Stimulated activated CD8-positive, alpha-beta memory T cell treated with anti-CD3 and anti-CD28 coated beads, Interleukin-7, amount 100 ng/mL, for 4 hours (primary cell): ENCODE measurements at places on chromosomes 16 and 17.

DNA sequence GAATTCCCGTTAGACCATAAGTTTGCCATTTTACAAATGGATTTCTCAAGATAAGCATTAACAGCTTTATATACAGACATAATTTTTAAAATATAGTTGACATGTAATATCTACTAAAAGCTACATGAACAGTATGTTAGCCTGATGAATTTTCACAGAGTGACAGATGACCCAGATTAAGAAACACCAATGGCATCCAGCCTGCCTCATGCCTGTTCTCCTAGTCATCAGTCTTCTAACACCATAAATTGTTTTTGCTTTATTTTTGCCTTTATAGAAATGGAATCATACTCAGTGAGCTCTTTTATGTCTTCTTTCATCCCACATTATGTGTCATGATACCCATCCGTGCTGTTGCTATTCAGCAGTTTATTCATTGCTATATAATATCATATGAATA is 80.0 kb downstream of the ATF7IP2 start:
- no peak for DNase-seq

GRCh38 chr17:9522074-9522473 is 53.5 kb downstream of the STX8 start:
- DNase-seq: no peak

DNA sequence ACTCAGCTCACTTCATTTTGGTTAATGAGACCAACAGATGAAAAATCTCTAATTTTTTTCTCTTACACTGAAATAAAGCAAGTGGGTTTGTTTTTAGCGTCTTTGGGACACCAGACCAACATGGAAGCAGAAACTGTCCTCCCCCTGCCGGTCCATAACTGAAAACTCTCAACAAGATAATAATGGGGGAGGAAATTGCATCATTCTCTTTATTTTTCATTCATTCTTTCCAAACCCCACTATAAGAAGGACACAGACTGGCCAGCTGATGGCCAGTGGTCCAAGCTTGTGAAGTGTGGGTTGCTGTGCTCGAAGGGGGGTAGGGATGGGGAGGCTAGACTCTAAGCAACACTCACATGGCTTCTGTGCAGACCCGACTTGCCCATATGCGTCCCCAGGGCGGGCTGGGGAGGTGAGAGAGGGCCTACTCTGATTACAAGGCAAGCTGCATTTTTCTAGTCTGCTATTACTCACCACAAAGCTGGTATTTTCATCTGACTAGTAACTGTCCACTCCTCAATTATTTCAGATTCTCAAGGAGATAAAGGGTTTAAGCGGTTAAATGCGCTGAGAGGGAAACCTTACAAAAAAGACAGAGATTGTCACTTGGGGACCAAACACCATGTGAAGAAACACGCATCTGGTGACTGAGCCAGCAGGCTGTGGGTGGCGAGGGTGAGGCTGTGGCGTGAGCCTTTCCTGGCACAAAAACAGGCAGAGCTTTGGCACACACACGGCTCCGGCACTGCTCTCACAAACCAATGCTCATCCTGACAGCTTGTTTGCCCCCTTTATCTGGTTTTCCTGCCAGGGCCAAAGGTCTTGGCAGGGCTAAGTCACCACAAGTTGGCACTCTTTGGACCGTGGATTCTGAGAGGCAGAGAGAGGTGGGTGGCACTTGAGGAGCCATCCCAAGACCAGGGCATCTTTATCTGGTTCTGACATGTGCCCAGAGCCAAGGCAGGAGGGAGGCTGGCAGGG is 38.2 kb downstream of the MARF1 start:
- no peak for DNase-seq

GRCh38 chr16:23690771-23691482 is 12.2 kb downstream of the PLK1 start:
- no peak for DNase-seq

DNA sequence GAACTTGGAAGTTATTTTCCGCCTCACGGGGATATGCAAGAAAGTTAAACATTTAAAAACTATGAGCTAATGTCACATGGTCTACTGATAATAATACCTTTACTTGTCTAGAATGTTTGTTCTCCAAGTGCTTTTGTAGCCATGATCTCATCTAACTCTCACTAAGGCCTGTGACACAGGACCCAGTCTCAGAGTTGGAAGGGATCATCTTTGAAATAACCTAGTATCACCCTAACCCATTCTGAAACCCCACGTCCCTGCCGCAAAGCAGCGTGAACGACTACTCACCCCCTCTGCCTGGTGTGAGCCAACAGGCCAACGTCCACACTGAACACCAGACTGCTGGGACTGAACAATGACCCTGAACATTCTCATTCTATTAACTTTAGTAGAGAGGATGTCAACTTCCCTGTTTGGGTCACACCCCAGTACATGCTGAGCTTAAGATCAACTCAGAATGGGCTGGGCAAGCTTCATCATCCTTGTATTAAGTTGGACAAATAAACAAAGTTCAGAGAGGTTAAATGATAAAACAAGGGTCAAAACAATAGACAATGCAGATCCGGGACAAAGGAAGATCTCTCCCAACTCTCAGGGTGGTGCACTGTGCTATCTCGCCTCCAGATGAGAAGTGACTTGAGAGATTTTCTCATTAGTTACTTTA is 54.8 kb upstream of the BCAR1 start:
- DNase-seq: no peak

DNA sequence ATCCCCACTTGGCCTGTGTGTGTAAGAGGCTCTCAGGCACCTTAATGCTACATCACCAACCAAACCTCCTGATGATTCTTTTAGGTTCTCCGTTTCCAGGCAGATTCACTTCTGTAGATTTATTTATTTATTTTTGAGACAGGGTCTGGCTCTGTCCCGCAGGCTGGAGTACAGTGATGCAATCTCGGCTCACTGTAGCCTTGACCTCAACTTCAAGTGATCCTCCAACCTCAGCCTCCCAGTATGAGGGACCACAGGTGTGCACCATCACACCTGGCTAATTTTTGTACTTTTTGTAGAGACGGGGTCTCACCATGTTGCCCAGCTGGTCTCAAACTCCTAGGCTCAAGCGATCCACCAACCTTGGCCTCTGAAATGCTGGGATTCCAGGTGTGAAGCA is 12.7 kb upstream of the MEOX1 start:
- no peak for DNase-seq

DNA sequence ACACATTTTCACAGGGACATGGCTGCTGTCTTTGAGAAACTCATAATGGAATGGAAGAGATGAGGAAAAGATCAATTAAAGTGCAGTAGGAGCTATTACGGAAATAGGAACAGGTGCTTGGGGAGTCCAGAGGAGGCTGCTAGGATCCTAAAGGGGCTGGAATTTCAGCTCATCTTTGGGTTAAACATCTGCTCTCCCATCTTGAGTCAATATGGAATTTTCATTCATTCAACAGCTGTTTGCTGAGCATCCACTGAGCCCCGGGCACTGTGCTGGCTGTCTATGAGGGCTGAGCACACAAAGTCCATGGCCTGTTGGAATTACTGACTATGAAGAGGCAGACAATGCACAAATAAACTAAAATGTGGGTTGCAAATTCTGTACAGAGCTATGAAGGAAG is 47.9 kb downstream of the ASIC2 start:
- no peak for DNase-seq

GRCh38 chr16:47037396-47037745 is 63.9 kb upstream of the DNAJA2 start:
- peak; percentile 6 for DNase-seq

DNA sequence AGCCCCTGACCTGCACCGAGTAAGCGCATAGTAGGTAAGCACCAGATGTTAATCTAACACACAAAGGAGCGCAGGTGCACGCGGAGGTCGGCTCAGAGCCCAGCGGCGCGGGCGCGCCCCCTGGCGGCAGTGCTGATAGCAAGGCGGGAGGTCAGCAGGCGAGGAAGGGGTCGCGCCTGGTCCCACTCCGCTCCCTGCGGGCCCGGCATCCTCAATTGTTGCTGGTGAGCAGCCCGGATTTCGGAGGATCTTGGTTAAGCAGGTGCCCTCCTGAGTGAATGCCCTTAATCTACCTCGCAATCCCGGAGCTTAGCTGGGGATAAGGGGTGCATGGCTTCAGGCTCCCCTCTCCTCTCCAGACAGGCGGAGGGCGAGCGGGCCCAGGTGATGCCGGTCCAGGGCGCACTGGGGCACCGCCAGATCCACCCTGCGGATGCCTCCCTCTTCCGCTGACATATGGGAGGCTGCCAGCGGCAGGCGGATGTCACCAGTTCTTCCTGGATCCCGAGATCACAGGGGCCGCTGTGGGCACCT is 4.0 kb upstream of the WNT3 start:
- DNase-seq: no peak

GRCh38 chr17:28342313-28342712 is 6.8 kb downstream of the TNFAIP1 start:
- no peak for DNase-seq

DNA sequence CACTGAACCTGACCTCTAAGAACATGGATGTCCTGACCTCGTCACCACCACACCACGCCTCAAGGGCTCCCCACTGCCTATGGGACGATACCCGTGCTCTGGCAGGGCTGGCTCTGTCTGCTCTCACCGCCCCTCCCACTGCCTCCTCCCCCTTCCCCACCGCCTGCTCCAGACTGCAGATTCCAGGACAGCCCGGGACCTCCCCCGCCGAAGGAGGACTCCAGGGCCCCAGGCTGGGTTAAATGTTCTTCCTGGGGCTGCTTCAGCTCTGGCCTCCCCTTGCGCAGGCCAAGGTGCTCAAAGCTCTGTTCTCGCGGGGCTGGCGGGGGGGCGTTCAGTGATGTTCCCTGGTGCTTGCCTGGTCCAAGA is 3.1 kb downstream of the NPW start:
- no peak for DNase-seq

- DNase-seq: no peak
These were observed 3.4 kb downstream of the TRAF4 start for GRCh38 chr17:28747051-28747691.

- peak; percentile 62 for DNase-seq
These were observed 18.4 kb downstream of the LDHD start for GRCh38 chr16:75097941-75098901.

DNA sequence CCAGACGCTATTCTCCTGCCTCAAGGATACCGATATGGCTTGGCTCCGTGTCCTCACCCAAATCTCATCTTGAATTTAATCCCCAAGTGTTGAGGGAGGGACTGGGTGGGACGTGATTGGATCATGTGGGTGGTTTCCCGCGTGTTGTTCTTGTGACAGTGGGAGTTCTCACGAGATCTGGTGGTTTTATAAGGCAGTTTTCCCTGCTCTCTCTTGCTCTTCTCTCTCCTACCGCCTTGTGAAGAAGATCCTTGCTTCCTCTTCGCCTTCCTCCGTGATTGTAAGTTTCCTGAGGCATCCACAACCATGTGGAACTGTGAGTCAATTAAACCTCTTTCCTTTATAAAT is 43.9 kb upstream of the ZCCHC14 start:
- no peak for DNase-seq

DNA sequence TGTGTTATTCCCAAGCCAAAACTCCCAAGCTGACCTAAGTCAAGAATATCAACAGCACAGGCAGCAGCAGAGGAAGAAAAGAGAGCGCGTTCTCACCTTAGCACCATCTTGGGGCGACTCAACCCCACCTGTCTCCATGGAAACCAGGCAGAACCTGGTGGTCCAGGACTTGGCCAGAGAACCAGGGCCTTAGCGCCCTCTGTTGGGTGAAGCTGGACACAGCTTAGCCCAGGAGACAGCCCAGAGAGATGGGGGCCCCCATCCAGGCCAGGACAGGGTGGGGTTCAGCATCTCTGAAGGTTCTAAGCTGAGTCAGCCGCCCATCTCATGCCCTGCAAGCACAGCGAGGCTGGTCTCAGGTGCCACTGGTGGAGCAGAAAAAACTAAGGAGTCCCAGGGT is 60.1 kb upstream of the TMEM132E start:
- DNase-seq: no peak

GRCh38 chr17:43349142-43349541 is 49.7 kb upstream of the ARL4D start:
- no peak for DNase-seq

DNA sequence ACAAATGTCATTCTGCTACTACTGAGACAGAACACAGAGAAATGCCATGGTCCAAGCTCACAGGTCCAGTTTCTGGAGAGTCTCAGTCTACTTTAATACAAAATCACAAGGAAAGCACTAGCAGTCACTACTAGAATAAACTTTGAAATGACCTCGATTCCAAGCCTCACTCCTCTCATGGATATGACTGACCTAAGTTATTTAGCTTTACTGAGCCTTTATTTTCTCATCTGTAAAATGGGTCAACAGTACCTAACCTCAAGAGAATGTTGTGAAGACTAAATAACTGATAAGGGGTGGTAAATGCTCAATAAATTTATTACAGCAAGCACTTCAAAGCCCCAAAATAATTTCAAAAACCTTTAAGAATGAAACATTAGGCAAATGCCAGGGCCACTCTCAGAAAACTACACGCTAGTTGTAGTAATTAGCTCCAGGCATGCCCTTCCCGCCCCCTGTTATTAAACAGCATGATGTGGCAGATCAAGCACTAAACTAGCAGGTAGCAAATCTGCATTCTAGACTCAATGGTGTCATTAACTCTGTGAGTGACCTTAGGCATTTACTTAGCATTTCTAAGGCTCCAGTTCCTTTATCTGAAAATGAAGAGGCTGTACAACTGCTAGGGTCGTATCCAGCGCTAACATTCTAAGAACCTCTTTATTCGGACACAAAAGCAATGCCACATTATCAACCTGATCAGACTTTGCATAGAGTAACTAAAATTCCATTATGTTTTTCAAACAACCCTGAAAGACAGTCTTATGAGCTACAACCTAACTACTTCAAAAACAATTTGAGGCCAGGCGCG is 8.4 kb downstream of the GSPT1 start:
- DNase-seq: no peak

DNA sequence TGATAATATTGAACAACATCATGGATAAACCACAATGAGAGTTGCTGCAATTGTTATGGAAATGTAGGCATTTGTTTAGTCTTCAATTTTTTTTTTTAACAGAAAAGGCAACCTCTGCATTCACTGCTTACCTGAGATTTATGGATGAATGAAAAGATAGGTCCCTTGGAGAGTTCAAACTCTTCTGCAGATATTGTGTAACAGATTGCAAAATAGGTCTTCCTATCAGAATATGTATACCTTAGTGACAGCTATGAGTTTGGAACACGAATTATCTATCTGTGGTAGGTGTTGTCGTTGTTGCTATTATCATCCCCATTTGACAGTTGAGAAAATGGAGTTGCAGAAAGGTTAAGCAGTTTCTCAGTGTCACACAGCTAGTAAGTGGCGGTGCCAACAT is 1.2 kb upstream of the KCNJ16 start:
- no peak for DNase-seq

DNA sequence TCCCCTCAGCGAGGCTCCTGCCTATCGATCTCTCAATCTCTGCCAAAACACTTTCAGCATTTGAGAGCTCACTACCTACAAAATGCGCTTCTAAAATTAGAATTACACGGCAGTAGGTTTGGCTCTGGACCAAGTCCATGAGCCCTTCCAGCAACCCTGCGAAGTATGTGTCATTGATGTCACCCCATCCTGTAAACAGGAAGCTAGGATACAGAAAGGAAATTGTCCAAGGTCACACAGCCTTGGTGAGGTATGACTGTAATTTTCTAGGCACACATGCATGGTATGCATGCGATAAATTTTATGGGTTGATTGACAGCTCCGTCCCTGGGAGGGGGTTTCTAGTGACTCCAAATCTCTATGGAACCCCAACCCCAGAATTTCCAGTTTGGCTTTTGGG is 330.3 kb upstream of the CDH5 start:
- no peak for DNase-seq

GRCh38 chr16:51392521-51393187 is 241.6 kb upstream of the SALL1 start:
- no peak for DNase-seq
